MM.1S (cell line): ENCODE measurements at places on chromosomes 2 and 18.

- H3K36me3 ChIP-seq: no peaks in the 10 kb centered on the region
- no peaks in the 10 kb centered on the region for H3K27me3 ChIP-seq
- H3K4me3 ChIP-seq: peak overlapping the region; percentile 81
- no peak overlapping the region; the same call in 1 of the 2 replicates for H3K27ac ChIP-seq
- DNase-seq: peak; percentile 82
- H3K4me1 ChIP-seq: peaks cover 19% of the 10 kb centered on the region
Measured at GRCh38 chr2:70995426-70995729, 705 bp upstream of the TEX261 start.

GRCh38 chr2:19651466-19651865 lies 250.3 kb downstream of the TTC32 start:
- no peaks in the 10 kb centered on the region for H3K27me3 ChIP-seq
- no peak overlapping the region for H3K4me3 ChIP-seq
- H3K4me1 ChIP-seq: no peaks in the 10 kb centered on the region
- DNase-seq: no peak
- H3K36me3 ChIP-seq: no peaks in the 10 kb centered on the region

DNA sequence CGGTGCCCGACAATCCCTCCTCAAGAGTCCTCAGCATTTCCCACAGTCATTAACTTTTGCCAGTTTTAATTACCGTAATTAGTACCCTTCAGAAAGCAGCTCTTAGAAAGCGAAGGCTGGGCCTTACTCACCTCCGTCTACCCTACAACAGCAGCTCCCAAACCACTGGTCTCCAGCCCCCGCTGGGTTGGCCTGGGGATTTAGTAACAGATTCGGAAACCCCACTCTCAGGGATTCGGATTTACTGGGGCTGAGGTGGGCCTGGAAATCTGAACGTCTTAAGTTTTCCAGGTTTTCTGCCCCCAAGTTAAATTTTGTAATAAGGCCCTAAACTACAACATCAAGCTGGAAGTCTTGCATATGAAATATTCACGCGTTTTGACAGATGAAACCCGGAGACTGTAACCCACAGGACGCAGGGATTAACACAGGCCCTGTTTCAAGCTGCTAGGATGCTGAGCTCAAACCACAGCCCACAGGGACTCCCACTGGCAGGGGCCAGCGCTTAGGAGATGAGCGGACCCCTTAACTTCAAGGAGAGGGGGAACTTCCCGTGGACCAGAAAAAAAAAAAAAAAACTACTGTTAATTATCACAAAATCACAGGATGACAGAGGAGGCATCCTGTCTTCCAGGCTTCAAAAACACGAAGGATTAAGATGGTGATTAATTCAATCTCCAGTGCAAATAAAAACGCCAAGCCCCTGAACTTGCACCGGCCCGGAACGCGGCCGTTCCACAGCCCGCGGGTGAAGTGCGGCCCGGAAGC lies 985 bp downstream of the ILKAP start:
- H3K27me3 ChIP-seq: no peaks in the 10 kb centered on the region
- peak overlapping the region; percentile 89 for H3K4me3 ChIP-seq

DNA sequence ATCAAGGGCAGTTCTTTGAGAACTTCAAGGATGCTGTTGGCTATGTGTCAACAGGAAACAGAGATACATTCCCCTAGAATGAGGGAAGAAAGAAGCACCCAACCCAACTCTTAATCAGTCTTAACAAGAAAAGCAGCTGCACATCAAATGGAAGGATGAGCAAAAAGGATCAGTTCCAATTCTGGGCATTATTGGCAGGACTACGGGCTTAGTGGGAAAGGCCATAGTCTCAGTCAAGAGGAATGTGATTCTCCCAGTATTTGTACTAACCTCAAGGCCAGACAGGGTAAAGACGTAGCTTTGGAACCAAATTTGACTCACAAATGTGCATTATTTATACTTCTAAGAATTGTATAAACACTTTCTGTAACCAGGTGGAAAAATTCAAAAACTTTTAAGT lies 18.2 kb downstream of the BMP10 start:
- no peak for DNase-seq
- no peaks in the 10 kb centered on the region for H3K36me3 ChIP-seq
- H3K4me3 ChIP-seq: no peak overlapping the region
- H3K4me1 ChIP-seq: peaks cover 15% of the 10 kb centered on the region
- no peaks in the 10 kb centered on the region for H3K27me3 ChIP-seq

DNA sequence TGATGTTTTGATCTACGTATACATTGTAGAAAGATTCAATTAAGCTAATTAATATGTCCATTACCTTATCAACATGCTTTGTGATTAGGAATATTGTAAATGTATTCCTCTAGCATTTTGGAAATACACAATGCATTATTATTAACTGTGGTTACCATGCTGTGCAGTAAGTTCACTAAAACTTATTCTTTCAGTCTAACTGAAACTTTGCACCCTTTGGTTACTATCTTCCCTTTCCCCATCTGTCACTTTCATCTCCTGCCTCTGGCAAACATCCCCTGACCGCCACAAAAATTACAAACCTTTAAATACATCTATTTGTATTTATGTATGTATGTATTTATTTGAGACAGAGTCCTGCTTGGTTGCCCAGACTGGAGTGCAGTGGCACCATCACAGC lies 388.0 kb downstream of the NYAP2 start:
- H3K36me3 ChIP-seq: no peaks in the 10 kb centered on the region
- DNase-seq: peak; percentile 13
- no peak overlapping the region for H3K27ac ChIP-seq
- no peaks in the 10 kb centered on the region for H3K27me3 ChIP-seq
- no peaks in the 10 kb centered on the region for H3K4me1 ChIP-seq

DNA sequence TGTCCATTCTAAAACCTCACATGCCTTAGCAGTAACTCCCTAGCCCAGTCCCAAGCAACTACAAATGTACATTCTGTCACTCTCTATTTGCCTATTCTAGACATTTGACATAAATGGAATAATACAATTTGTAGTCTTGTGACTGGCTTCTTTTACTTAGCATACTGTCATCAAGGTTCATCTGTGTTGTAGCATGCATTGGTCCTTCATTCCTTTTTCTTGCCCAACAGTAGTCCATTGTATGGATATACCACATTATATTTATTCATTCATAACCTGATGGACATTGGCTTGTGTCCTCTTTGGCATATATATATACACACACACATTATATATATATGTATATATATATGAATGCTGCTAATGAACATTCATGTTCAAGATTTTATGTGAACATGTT lies 2.2 kb upstream of the MFSD2B start:
- H3K36me3 ChIP-seq: no peaks in the 10 kb centered on the region
- no peaks in the 10 kb centered on the region for H3K27me3 ChIP-seq
- DNase-seq: no peak
- no peak overlapping the region for H3K27ac ChIP-seq
- H3K4me1 ChIP-seq: no peaks in the 10 kb centered on the region

- no peak overlapping the region for H3K4me3 ChIP-seq
- no peaks in the 10 kb centered on the region for H3K27me3 ChIP-seq
- H3K27ac ChIP-seq: no peak overlapping the region
- no peaks in the 10 kb centered on the region for H3K36me3 ChIP-seq
- DNase-seq: no peak
Measured at GRCh38 chr2:133837441-133838094, 269.3 kb upstream of the NCKAP5 start.

GRCh38 chr2:73925033-73925704 lies 1.5 kb upstream of the DGUOK start:
- peaks cover 5% of the 10 kb centered on the region; the same call in 1 of the 2 replicates for H3K4me1 ChIP-seq
- no peak overlapping the region for H3K27ac ChIP-seq
- no peak overlapping the region for H3K4me3 ChIP-seq
- H3K27me3 ChIP-seq: 0 out of 2 replicates have a peak, but pooled peaks cover 4% of the 10 kb centered on the region
- H3K36me3 ChIP-seq: no peaks in the 10 kb centered on the region

- H3K27me3 ChIP-seq: no peaks in the 10 kb centered on the region
- peak overlapping the region; percentile 26 for H3K4me3 ChIP-seq
- DNase-seq: peak; percentile 88
- H3K4me1 ChIP-seq: peaks cover 14% of the 10 kb centered on the region
- no peaks in the 10 kb centered on the region for H3K36me3 ChIP-seq
- peak overlapping the region; percentile 68; the same call in 1 of the 2 replicates for H3K27ac ChIP-seq
Measured at GRCh38 chr2:182553483-182553882, 126.6 kb upstream of the PDE1A start.

DNA sequence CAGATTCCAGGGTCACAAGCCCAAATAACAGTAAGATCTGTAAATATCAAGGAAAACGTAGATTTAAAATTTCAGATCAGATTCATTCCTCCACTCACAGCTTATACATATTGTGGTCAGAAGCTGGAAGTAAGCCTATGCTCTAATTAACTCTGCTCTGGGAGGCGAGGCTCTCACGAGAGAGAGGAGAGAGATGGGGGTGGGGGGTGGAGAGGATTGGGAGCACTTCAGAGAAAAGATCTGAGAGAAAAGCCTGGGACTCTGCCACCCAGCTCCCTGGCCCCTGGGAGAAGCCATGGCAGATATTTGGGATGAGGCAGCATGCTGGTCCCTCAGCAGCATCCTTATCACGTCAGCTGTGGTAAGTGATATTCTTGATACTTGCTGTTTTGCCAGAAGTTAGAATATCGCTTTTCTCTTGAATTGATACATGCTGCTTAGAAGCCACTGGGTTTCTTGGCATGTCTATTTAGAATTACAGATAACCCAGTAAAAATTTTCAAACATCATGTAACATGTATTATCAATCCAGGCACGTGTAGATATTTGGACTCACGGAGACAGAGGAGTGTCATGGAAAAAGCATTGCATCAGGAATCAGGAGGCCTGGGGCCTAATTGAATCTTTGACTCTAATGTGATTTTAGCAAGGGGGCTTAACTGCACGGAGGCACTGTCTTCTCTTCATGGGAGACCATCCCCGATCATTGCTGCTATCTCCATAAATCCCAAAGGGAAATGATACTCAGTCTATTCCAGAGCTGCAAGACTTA lies 265.4 kb downstream of the HRH4 start:
- no peak overlapping the region for H3K27ac ChIP-seq
- H3K27me3 ChIP-seq: no peaks in the 10 kb centered on the region
- no peaks in the 10 kb centered on the region; the same call in 1 of the 2 replicates for H3K4me1 ChIP-seq
- H3K4me3 ChIP-seq: no peak overlapping the region
- DNase-seq: no peak

- no peak overlapping the region for H3K4me3 ChIP-seq
- no peak overlapping the region for H3K27ac ChIP-seq
- H3K4me1 ChIP-seq: 0 out of 2 replicates have a peak, but pooled peaks cover 3% of the 10 kb centered on the region
- H3K27me3 ChIP-seq: no peaks in the 10 kb centered on the region
- DNase-seq: no peak
Measured at GRCh38 chr2:13481201-13481600, 764.5 kb downstream of the TRIB2 start.

- H3K4me1 ChIP-seq: no peaks in the 10 kb centered on the region
- H3K27ac ChIP-seq: no peak overlapping the region
- no peak overlapping the region for H3K4me3 ChIP-seq
- DNase-seq: no peak
- H3K27me3 ChIP-seq: no peaks in the 10 kb centered on the region
Measured at GRCh38 chr2:60957643-60958042, 59.9 kb upstream of the PEX13 start.

- peak; percentile 48 for DNase-seq
- no peak overlapping the region for H3K27ac ChIP-seq
- peaks cover 2% of the 10 kb centered on the region; the same call in 1 of the 2 replicates for H3K4me1 ChIP-seq
- no peaks in the 10 kb centered on the region; the same call in 1 of the 2 replicates for H3K27me3 ChIP-seq
- peak overlapping the region; percentile 44 for H3K4me3 ChIP-seq
Measured at GRCh38 chr2:241064008-241064801, 37.9 kb downstream of the MTERF4 start.

GRCh38 chr18:63315131-63315662 lies 4.4 kb downstream of the BCL2 start:
- H3K4me1 ChIP-seq: peaks cover 17% of the 10 kb centered on the region
- peak overlapping the region; percentile 93; the same call in 1 of the 2 replicates for H3K4me3 ChIP-seq
- H3K27me3 ChIP-seq: no peaks in the 10 kb centered on the region
- no peak overlapping the region for H3K27ac ChIP-seq
- 0 out of 2 replicates have a peak, but pooled peaks cover 3% of the 10 kb centered on the region for H3K36me3 ChIP-seq
- no peak for DNase-seq

- no peaks in the 10 kb centered on the region for H3K27me3 ChIP-seq
- DNase-seq: no peak
- no peak overlapping the region for H3K4me3 ChIP-seq
- no peaks in the 10 kb centered on the region for H3K36me3 ChIP-seq
- H3K27ac ChIP-seq: no peak overlapping the region
- peaks cover 24% of the 10 kb centered on the region for H3K4me1 ChIP-seq
Measured at GRCh38 chr2:64765160-64765805, 111.6 kb upstream of the SERTAD2 start.
